Activated CD4-positive, alpha-beta T cell treated with anti-CD3 and anti-CD28 coated beads, Interleukin-2, Interleukin-6, amounts not matched to agents 100 ng/mL and 50 ng/mL, durations not matched to agents 16 hours and 8 hours (primary cell): ENCODE measurements at places on chromosomes 4 and X.

GRCh38 chrX:130091980-130092522 is 18.2 kb downstream of the ELF4 start:
- peak; percentile 93 for DNase-seq

GRCh38 chr4:119835613-119835910 is 207.0 kb upstream of the PDE5A start:
- DNase-seq, result no peak

DNA sequence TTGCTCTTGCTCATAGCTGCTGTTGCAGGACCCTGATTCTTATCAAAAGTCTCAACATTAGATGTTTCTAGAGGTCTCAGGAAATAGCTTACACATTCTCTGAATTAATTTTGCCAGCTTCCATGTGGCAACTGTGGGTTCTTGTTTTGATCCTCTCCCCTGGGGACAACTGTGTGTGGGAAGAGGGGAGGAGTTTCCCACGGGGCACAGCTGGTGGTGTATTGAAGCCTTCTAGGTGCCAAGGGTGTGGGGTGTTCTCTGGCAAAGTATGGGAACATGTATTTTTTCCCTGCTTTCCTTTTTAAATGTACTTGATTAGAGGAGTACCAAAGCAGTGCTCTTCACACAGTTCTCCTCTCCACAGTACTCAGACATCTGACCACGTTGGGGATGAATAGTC is 212.7 kb downstream of the RPA4 start:
- DNase-seq, result peak; percentile 4

GRCh38 chrX:12919051-12919450 is 12.6 kb downstream of the TLR8 start:
- no peak for DNase-seq

DNA sequence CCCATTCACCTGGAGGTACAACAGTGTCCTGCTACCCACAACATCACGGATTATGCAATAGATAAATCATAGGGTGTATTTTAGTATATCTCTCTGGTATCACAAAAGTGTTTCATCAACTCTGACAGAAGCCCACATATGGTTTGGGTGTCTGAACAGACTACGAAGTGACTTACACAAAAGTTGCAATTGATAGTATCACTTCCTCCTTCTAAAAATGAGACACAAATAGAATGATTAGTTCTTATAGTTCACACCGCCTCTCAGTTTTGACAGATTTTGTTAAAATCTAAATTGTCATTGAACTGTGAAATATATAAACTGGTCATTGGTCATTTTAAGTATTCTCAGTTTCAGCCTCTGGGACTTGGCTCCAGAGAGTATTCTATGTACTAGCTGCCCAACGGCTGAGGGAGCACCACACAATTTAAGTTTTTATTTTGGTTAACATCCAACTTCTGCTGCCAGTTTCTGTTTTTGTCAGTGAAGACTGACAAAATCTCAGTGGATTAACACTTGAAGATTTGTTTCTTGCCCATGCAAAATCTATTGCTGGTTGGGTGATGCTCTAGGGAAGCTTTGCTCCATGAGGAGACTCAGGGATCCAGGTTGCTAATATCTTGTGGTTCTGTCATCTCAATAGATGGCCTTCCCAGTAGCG is 113.8 kb upstream of the PUDP start:
- no peak for DNase-seq

- DNase-seq, result peak; percentile 6
These were observed 367.2 kb downstream of the BMPR1B start for GRCh38 chr4:95124906-95125504.

DNA sequence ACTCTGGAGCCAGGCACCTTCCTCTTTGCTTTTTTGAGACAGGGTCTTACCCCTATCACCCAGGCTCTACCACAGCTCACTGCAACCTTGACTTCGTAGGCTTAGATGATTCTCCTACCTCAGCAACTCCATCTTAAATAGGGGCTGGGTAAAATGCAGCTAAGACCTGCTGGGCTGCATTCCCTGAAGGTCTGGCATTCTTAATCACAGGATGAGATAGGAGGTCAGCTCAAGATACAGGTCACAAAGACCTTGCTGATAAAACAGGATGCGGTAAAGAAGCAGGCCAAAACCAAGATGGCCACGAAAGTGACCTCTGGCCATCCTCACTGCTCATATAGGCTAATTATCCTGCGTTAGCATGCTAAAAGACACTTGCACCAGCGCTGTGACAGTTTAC is 770.8 kb upstream of the PRKX start:
- DNase-seq, result no peak

DNA sequence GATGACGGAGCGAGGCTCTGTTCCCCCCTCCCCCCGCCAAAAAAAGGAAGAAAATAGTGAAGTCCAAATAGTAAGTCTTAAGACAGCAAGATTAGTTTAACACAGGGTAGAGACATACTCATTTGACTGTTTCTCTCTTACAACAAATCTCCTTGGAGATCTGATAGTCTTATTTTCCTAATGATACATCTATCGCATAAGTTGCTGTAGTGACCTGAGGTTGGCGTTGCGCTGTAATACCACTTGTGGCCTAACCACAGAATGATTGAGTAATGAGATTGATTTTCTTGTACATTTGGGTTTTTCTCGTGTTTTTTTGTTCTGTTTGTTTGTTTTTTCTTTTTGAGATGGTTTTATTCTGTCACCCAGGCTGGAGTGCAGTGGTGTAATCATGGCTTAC is 27.2 kb downstream of the OCIAD1 start:
- DNase-seq, result peak; percentile 4

DNA sequence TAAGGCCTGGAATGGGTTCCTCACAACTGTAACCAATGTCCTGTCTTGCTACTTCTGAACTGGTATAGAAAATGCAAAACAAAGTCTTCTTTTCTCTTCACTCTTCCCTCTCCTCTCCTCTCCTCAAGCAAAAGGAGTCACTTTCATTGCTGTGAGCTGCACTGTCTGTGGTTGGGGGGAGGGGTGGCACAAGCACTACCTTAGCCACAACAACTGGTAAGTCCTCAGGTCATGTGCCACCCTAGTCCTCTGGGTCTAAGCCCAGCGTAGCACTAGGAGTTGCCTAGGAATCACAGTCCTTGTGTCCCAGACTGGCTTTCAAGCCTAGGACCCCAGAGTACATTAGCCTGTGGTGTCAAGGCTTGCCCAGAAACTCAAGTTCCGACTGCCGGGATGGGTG is 859.3 kb upstream of the AMOT start:
- DNase-seq, result no peak

DNA sequence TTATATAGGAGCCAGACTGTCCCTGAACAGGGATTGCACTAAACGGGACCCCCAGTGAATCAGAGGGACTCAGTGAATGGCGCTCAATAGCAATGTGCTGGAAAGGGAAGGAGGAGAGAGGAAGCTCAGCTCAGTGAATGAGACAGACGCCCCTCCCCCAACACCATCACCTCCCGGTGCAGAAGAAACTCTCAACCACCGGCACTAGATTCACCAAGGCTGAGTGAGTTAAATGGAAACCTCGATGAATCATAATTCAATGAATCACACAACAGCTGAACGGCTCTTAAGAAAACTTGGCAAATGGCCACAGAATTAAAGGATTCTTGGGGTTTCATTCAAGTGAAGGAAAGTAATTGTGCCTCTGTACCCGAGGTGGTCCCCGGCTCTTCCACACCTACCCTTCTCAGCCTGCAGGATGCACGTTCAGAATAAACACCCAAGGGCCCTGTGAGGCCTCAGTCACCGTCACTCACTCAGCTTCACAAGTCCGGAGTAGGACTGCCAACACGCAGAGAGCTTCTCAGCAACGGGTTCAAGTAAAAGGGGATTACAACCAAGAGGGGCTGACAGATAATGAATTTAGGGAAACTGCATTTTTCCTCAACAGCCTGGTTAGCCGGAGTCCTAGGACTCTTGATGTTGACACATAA is 29.3 kb downstream of the CRMP1 start:
- DNase-seq, result peak; percentile 87

DNA sequence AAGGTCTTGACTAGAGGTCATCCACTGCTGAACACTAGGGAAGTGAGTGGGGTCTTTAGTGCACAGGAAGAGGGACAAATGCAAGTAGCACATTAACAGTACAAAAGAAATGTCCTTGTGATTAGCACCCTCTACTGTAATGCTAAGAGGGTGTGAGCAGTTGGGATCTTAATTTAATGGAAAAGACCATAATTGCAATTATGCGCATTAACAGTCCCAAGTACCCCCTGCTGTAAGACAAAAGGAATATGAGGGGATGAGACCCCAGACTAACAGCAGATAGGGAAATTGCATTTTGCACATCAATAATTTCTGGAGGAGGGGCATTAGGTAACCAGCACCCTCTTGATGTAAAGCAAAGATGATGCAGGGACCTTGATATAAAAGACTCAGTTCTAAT is 285.0 kb downstream of the CHIC1 start:
- no peak for DNase-seq

- no peak for DNase-seq
These were observed 151.3 kb upstream of the NUDT6 start for GRCh38 chr4:123073650-123074049.

GRCh38 chr4:85569730-85570299 is 94.9 kb downstream of the ARHGAP24 start:
- no peak for DNase-seq

GRCh38 chr4:111070390-111070789 is 447.5 kb upstream of the PITX2 start:
- DNase-seq, result no peak
